ENCODE measurements at places on chromosomes 1 and 21.

DNA sequence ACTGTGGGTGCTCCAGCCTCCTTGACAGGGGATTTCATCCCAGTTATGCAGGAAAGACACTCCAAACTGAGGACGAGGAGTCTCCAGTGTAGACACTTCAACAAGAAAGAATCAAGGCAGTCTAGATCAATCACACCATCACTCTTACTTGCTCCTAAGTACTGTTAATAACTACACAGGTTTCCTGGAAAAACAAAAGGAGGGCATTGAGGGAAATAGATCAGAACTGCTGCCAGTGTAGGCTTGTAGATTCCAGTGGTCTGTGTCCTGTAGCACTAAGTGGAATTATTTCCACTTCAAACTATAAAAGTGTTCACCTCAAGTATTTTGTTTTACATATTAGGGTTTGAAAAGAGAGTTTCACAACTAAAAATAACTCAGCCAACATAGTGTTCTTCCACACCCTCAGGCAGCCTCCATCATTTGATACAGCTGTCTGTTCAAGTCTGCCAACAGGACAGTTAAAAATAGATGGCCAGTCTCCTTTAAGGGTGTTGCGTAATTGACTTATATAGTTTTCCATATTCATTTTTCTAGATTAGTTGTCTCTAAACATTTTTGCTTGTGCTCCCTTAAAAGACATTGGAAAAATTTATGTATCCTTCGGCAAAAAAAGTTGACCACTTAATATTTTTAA, 32.0 kb upstream of the AGL start:
- DNase-seq: no peak

GRCh38 chr21:22791986-22792560, 1793.9 kb downstream of the NCAM2 start:
- DNase-seq: no peak

DNA sequence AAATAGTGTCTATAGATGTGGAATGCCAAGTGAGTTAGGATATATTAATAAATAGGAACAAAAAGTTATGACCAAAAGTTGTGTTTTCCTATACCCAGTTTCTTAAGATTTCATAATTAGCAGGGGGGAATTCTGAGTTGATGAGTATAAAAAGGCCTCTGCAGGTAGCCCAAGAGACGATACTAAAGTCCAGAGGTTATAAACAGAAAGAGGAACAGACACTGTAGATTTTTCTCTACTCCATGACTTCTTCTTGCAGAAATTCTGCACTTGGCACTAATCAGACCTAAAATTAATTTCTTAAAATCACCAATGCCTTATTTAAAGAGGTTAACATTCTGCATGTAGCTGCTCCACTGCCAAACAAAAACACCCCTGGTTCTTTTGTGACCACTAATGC, 62.6 kb downstream of the ROR1 start:
- DNase-seq: no peak

DNA sequence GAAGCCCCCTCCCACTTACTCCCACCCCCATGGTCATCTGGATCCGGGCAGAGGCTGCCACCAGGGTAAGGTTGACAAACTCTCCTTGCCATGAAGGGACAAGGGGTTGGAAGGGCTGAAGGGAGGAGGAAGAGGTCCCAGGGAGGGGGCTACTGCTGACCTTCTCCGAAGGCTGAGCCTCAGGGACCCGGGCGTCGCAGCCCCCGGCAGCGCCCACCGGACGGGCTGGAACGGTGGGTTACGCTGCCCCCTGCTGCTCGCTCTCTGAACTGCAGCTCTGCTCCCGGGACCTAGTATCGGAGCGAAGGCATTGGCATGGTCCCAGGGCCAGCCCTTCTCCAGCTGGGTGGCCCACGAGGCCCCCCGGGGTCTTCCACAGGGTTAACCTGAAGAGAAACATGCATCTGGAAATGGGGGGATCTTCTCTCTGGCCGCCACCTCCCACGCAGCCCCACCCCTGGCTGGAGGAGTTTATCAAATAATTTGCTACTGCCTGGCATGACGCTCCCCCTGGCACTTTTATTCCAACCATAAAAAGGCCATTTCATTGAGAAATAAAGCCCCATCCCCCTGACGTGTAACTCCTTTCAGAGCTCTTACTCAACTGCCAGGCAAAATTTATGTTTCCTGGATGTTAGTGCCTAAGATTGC, 70.4 kb upstream of the TARDBP start:
- peak; percentile 80 for DNase-seq

DNA sequence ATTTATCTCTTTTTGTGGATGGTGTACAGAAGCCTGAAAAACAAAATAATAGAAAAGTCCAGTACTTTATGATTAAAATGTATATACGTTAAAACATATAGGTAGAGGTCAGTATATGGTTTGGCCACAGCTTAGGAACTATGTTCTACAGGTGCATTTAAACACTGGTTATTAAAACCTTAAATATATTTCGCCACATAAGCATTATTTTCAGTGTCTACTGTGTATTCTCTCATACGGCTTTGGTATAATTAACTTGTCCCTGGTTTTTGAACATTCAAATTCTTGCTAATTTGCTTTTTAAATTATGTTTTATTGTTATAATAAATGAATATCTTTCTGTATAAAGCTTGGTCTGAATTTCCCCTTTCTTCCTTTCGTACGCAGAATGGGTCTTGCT, 87.9 kb downstream of the GTF2B start:
- no peak for DNase-seq

DNA sequence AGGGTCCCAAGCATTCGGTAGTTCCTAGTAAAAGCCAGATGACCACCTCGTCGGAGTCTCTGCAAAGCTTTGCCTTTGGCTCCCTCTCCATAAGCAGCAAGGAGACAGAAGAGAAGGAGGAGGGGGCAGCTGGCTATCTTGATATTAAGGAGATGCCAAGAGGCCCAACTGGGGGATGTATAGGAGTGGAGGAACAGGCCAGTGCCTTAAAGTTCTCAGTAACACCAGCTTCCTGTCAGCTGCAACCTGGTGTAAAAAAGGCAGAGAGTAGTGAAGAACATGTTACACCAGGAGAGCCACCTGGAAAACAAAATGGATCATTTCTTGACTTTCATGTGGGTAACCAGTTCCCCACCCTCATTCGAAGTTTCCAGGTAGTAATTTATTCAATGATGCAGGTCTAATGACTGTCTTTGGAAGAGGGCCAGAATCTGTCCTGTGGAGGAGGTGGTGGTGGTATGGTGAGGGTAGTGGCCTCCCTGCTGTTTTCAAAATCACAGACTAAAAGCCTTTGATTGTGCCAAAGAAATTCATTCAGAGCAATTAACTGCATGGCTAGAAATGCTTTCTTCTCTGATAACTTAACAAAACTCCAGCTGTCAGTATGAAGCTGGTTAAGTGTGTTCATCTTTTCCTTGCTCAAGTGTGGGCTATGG, 27.3 kb downstream of the TMEM200B start:
- DNase-seq: no peak

- DNase-seq: peak; percentile 22
Measured at GRCh38 chr1:45009956-45010854, 919 bp downstream of the HECTD3 start.

DNA sequence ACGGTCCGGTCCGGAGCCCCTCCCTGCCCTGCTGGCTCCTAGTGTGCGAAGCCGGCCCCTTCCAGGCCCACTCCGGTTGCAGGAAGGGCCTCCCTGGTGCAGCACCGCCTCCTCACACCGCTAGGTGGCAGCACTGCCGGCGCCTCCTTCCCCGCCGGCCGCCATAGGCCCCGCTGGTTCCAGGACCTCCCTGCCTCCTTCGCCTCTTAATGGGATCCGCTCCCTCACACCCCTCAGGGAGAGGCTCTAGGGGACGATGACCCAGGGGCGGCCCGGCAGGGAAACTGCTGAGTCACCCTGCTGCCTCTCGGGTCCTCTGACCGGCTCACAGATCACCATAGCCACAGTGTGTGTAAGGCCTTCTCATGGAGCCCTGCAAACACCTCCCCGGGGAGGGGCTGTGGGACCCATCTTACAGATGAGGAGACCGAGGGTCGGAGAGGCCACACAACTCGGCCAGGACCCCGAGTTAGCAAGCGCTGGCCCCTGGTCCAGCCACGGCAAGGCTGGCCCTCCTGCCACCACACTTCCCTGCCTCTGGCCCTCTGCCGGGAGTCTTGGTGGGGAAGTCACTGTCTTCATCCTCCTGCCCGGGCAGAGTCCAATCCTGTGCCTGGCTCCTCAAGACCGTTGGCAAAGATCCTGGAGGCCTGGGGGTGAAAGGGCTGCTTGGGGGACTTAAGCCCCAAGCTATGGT, 1.6 kb upstream of the AJAP1 start:
- DNase-seq: peak; percentile 88

DNA sequence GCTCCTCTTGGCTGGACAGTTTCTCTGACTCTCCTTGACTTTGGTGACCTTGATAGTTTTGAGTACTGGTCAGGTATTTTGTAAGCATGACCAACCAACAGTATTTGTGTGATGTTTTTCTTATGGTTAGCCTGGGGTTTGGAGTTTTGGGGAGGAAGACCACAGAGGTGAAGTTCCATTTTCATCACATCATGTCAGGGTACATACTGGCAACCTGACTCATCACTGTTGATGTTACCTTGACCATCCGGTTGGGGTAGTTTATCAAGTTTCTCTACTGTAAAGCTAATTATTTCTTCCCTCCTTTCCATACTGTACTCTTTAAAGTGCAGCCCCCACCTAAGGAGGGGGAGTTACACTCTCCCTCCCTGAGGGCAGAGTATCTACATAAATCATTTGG, 13.4 kb downstream of the OSCP1 start:
- DNase-seq: peak; percentile 43

GRCh38 chr1:43611950-43612349, 38.0 kb upstream of the KDM4A start:
- no peak for DNase-seq

- DNase-seq: no peak
Measured at GRCh38 chr21:28794371-28794851, 198.3 kb downstream of the LTN1 start.

- no peak for DNase-seq
Measured at GRCh38 chr21:43836616-43837015, 28.4 kb upstream of the AGPAT3 start.

- no peak for DNase-seq
Measured at GRCh38 chr1:174189428-174190062, 30.2 kb downstream of the RABGAP1L start.

DNA sequence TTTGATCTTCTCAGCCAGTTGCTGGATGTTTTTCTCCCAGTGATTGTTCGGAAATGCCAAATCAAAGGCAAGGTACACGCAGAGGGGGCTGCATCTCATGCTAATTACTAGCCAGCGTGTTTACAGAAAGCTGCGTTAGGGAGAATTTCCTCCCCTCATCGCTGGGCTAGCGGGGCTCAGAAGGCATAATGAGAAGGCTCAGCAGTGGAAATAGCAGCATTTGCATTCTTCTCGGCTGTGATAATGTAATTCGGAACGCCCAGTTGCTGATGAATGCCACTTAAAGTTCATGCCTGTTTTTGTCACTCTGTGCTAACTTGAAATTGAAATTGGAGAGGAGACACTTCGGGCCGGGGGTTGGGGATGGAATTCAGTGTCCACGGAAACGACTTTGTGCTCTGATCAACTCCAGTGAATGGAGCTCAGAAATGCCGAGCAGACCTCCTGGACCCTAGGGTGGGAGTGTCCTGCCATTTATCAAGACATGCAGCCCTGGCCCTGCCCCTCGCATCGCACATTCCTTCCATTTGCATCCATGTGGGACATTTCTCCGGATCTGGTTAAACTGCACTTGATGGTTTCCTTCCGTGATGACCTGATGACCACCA, 313.4 kb upstream of the C1orf174 start:
- no peak for DNase-seq

DNA sequence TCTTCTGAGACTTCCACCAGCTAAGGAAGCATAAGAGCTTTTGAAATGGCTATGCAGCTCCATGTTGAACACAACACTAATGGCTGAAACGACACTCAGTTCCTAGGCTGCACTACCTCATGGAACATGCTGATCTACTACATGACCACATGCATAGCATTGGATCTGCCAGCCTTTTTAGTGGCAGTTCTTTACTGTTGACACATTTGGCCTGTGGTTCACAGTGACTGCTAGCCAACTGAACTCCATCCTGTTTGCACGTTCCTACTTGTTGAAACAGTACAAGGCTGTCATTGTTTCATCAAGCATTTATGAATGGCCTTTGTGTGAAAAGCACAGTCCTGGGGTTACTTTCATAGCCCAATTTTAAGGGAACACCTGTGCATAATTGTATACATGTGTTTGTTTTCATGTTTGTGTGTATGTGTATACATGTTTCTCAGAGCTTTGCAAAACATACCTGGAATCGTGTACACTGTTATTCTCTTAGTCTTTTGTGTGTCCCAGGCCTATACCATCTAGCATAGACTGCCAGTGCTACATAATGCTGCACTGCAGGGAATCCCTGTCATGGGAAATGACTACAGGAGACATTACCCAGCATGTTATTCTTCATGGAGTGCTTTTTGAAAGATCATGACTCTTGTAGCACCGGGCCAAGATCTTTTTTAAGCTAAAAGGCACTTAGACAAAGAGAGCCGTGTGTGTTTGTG, 179.6 kb upstream of the ESRRG start:
- no peak for DNase-seq

GRCh38 chr1:45787905-45788304, 15.5 kb upstream of the MAST2 start:
- no peak for DNase-seq
